Liver (tissue), 10 donors: ENCODE measurements at places on chromosomes 3 and 15. TPM values are rescaled to one million over a fixed set of nuclear protein-coding genes. Genes with fewer than 3 reads are reported as not detected.

Gene RTP3
- 35.1 TPM for total RNA-seq

Gene PLA2G4E
- total RNA-seq, result not detected

Gene FBXL2
- total RNA-seq, result 1.0 TPM

Gene TMC3
- not detected for total RNA-seq

DNA sequence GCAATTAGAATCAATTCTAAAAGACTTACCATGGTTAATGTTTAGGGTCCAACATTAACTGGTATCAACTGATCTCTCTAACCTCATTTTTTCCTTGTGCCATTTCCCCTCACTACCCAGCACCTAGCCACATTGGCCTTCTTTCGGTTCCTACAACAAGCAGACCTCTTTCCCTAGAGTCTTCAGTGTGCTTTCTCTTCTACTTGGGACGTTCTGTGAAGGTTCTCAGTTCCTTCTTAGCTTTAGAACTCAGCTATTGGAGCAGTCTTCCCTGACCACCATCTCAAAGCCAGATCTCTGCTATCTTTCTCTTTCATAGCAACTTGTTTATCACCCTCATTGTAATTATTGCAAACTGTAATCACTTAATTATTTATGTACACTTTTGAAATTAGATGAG is 31.5 kb upstream of the MINDY4B start:
- DNase-seq, result no peak

- no peak for DNase-seq
These were observed 56.9 kb downstream of the ACAD9 start for GRCh38 chr3:128936341-128936740.

DNA sequence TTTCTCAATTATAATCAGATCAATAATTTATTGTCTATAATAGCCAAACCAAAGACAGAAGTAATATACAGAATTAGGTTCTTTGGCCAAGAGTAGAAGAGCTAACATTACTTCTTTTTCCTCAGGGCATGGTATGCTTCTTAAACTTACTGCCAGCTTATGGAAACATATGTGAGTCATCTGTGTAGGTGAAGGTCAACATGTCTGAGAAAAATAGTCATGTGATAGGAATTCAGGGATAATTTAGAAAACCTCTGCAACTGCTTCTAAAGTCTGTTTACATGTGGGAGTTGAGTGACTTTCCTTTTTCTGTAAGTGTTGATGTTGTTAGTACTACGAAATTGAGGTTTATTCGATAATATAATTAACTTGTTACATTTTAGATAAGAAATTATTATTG is 19.2 kb upstream of the MAP6D1 start:
- no peak for DNase-seq

GRCh38 chr15:78083186-78083585 is 5.7 kb upstream of the TBC1D2B start:
- DNase-seq, result no peak
